DMS153 (cell line): ENCODE measurements at places on chromosomes 7 and 10.
A peak's percentile ranks its signal among the peaks of the same experiment; 100 is the strongest.

DNA sequence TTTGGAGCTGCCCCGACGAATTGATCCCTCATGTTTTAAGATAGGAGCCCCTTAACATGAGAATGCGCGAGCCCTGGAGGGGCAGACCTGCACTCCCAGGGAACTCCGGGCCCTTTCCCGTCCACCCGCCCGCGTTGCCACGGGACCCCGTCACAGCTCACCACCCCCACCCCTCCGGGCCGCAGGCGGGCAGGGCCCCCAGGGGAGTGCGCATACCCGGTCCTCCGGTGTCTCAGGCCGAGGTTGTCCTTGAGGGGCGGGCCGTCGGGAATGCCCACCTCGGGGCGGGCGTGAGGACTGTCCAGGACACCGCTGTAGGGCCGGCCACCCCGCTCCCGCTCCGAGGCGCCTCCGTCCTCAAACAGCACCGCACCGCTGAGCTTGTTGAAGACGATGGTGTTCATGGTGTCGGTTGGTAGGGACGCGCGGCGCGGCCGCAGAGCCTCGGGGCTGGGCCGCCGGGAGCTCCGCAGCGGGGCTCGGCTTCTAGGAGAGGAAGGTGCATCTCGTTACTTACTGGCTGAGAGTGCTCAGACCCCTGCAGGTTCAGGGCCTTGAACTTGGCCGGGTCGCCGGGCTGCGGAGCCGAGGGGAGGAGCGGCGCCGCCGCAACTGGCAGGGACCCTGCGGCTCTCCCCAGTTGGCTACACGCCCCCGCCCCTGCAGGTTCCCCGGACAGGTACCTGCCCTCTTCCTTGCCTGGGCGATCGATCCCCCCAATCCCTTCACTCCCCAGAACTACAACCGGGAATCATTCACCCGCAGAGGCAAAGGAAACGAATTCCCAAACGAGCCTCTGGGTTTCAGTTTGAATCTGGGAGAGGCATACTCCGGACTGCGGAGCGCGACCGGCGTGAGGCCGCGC lies 2.4 kb downstream of the MKX start:
- no peak for DNase-seq

DNA sequence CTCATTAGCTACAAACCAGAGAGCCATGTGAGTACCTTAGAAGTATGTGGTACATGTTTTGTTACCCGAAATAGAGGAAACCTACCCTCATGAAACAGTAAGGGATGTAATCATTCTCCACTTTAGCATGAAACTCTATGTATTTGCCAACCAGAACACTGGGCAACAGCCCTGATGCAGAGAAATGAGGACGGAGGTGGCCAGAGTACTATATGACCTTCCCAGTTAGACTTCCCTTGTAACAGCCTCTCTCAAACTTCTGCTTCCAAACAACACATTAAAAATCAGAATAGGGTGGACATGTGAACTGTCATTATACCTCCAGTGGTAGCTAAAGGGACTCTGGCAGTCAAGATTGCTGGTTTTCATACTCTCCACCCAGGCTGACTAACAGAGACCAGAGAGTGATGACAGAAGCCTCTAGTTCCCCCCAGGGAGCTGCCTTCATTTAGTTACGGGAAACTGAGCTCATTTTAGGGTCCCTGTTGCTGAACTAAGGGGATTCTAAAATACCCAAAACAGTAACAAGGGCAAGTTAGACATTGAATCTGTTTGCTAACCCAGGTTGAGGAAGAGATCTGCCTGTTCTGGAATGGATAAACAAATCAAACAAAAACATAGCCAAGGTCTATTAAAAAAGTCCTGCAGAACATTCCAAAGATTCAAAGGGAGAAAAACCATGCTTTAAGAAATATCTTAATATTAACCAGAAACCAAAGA lies 83.1 kb downstream of the VPS41 start:
- no peak for DNase-seq

DNA sequence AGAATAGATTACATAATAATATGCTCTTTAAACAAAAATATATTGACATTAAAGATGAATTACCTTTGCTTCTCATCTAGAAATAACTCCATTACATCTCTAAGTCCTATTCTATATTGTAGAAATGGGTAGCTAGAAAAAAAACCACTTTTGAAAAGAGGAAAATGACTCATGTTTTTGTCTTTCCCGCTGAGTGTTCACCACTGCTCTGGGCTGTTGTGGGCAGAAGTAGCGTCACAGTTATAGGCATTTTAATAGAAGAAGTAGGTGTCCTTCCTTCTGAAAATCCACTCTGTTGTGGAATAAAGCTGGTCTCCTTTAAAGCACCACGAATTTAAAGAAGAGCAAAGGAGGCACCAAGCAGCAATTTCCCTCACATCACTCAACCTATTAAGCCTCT lies 117.6 kb upstream of the NFE2L3 start:
- no peak for DNase-seq

GRCh38 chr7:144027974-144028373 lies 20.8 kb upstream of the OR2A5 start:
- DNase-seq: no peak

- no peak for DNase-seq
Observed at GRCh38 chr10:4201866-4202825, 417.1 kb upstream of the KLF6 start.

DNA sequence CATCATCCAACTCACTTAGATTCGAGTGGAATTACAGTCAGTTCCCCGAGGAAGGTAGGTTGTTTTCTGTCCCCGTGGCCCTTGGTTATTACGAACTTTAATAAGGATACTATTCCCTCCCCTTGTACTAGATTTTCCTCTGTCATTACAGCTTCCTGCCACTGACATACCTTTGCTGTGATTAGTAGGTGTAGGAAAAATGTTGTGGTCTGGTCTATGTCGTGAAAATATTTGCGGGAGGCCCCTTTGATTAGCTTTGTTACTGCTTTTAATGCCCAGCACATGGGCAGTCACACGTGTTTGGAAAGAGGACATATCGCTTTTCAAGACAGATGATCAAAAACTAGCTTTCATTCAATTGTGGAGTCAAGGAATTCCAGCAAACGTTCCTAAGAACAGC lies 92.2 kb downstream of the GATA3 start:
- no peak for DNase-seq

DNA sequence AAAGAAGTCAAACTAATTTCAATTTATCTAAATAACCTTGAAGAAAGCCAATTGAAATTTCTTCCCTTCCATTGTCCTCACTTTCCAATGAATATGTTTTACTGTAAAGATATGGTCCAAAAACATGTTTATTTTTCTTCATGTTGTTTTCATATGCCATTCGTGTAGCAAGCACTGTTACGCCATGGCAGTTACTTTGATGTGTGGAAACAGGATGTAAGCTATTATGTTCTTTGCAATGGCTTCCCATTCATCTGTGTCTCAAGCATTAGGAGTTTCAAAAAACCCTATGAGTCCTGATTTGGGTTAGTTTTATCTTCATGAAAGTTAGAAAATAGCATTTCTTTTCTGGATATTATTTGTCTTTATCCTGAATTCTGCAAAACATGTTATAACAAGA lies 31.0 kb downstream of the GPR141 start:
- no peak for DNase-seq

GRCh38 chr7:40765639-40766038 lies 630.8 kb downstream of the SUGCT start:
- DNase-seq: no peak

GRCh38 chr10:88237896-88238614 lies 345.1 kb downstream of the RNLS start:
- DNase-seq: no peak

- no peak for DNase-seq
Observed at GRCh38 chr10:339038-339391, 203.8 kb downstream of the ZMYND11 start.

- no peak for DNase-seq
Observed at GRCh38 chr10:123673198-123673597, 7.0 kb downstream of the GPR26 start.

- DNase-seq: peak; percentile 10
Observed at GRCh38 chr7:137395420-137395819, 51.9 kb upstream of the PTN start.

GRCh38 chr10:3538291-3538655 lies 246.7 kb downstream of the KLF6 start:
- DNase-seq: peak; percentile 28

- no peak for DNase-seq
Observed at GRCh38 chr7:137932881-137933269, 69.0 kb downstream of the CREB3L2 start.

DNA sequence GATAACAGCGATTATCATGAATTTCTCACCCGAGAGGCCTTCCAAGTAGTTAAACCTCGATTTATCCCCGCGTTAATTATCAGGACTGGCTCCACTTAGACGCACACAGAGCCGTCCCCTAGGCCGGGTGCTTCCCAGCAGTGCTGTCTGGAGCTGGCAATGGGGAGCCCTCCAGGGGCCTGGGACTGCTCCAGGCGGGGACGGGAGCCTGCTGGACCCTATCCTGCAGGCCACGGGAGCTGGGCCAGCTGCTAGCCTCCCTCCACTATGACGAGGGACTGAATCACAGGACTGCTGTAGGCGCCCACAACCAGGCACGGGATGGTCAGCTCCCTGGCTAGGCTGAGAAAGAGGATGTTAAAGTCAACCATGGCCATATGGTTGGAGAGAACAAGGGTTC lies 229.1 kb downstream of the ELFN1 start:
- no peak for DNase-seq

DNA sequence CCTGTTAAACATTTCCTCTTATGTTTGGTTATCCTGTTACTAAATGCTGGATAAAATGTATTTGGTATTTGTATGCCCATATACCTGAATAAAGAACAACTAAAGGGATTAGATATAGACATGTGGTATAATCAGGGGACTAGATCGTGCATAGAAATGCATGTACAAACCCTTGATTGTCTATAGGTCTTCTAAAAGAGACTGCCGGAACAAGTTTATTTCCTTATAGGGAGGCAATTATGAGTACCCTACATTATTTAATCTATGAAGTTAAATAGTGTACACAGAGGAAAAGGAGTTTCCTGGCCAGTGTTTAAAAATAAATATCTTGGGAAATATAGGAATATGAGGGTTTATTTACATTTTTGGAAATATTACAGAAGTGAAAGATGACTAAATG lies 44.6 kb downstream of the CCSER2 start:
- no peak for DNase-seq

GRCh38 chr10:70753841-70754621 lies 31.1 kb downstream of the TBATA start:
- no peak for DNase-seq

- DNase-seq: no peak
Observed at GRCh38 chr10:35641676-35642034, 441 bp downstream of the FZD8 start.

DNA sequence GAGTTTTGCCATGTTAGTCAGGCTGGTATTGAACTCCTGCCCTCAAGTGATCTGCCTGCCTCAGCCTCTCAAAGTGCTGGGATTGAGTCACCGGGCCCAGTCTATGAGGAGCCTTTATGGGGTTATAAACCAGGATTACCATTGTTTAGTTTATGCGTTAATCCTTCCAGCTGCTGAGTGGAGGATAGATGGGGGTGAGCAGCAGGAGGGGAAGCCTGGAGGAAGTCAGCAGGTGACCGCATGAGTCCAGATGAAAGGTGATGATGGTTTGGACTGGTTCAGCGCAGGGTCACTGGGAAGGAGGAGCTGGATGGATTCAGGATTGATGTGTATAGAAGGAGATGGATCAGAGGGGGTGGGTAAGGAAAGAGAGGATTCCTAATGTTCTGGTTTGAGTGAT lies 197.1 kb downstream of the ADAM12 start:
- no peak for DNase-seq

GRCh38 chr7:115477193-115477651 lies 553.3 kb downstream of the TFEC start:
- DNase-seq: no peak

DNA sequence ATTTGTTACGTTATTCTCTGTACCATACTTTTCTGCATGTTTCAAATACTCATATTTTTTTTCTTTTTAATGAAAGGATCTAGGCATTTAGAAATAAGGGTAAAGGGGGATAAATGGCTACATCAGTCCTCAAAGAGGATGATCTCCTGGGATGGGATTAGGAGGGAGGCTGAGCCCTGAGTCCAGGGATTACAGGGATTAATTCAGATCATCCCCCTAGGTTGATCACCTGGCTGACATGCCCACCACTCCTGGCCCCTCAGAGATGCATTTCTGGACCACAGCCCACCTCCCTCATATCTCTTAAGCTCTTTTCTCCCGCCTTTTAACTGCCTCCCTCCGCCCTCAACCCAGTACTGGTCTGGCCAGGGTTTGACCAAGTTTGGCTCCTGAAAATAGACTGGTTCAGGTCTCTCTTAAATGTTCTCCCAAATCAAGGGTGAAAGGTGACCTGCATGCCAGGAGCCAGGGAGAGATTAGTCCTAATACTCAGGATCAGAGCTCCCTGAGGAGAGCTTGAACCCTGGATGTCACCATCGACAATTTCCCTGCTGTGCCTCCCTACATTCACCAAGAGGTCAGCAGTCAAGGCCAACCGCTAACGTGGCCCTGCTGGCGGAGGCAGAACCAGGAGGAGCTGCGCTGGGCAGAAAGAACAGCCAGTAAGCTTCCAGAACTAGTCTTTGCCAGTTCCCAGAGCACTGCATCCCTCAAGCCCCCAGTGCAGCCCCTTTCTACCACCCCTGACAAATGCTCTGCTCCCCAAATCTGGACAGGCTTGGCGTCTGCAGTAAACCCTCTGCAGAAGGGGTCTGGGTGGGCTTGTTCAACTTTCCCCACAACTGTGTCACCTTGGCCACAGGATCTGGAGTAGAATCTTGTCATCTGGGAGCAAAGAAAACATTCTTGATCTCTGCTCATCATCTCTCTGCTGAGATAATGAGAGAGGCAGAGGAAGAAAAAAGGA lies 3.0 kb upstream of the CCDC136 start:
- no peak for DNase-seq

- DNase-seq: no peak
Observed at GRCh38 chr7:110790992-110791391, 299.9 kb upstream of the LRRN3 start.

DNA sequence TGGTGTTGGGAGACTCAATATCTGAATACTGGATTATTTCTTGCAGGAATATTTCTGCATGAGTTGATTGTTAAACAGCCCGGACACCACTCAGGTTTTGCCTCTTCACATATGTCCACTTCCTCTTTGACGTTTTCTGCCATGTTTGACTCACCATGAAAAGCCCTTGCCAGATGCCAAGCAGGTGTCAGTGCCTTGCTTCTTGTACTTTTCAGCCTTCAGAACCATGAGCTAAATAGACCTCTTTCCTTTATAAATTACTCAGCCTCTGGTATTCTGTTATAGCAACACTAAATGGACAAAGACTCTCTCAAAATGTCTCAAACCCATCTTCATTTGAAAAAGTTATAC lies 24.7 kb upstream of the MACC1 start:
- DNase-seq: peak; percentile 16

GRCh38 chr10:28020993-28021982 lies 22.4 kb upstream of the ODAD2 start:
- DNase-seq: no peak

GRCh38 chr10:69172241-69172982 lies 7.6 kb upstream of the SUPV3L1 start:
- no peak for DNase-seq
